ENCODE measurements at places on chromosomes 3 and 15.
A peak's percentile ranks its signal among the peaks of the same experiment; 100 is the strongest.

GRCh38 chr3:129378949-129379348 is 49.5 kb downstream of the EFCAB12 start:
- DNase-seq = no peak

DNA sequence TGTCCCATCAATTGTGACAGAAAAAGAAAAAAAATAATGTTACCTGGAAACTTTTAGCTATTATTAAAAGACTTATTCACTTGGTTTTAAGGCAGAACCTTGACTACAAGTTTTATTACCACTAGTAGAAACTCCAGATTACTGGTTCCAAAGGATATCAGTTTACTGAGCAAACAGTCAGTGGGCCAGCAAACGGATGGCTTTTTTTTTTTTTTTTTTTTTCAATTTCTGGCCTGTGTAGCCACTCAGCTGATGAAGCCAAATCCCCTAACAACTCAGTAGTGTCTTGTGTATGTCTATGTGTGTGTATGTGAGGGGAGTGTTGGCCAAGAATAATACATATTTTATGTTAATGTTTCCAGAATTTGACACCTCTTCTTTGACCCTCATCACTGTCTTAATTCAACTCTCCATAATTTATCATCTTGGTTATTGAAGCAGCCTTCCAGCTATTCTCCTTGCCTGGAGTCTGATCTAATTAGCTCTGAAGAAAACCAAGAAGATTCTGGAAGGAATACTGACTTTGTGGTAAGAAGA is 724.9 kb downstream of the NSUN3 start:
- no peak for DNase-seq

DNA sequence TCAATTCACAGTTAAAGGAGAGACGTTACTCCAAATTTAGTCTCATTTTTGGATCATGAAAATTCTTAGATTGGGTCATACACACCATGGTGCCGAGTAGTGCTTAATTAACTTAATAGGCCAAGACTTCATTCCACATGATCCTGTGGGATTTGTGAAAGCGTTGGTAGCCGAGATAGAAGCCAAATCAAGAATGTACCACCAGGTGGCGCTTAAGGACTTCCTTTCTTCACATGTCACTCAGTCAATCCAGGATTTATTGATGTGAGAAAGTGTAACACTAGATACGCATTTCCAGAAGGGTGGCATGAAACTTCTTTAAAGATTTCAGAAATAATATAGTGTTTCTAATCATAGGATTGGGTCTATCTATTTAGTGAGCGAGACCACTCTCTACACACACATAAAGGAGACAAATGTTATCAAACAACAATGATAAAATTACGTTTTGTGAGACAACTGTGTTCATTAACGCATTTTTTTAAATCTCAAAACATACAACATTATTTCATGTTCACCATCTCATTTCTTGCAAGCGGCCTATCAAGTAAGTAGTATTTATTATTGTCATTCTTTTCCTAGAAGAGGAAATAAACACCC is 436.1 kb downstream of the CHL1 start:
- DNase-seq = no peak

DNA sequence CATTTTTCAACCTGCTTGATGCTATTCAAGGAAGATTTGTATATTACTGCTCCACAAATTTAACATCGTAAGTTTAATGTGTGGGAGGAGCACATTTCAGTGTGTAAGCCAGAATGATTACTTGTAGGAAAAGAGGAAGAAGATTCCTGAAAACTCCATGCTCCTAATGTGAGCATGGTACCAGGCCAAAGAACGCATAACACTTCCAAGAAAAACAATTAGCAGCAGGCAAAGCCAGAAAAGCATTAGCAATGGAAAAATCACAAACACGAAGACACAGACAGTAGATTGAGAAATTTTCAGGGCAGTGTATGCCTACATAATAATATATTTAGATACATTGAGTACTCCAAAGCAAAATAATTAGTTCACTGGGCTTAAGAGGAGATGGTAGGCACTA is 96.6 kb upstream of the CBLB start:
- DNase-seq = peak; percentile 5

All from brain pericyte (primary cell).